ENCODE measurements at places on chromosomes 2 and 18.

DNA sequence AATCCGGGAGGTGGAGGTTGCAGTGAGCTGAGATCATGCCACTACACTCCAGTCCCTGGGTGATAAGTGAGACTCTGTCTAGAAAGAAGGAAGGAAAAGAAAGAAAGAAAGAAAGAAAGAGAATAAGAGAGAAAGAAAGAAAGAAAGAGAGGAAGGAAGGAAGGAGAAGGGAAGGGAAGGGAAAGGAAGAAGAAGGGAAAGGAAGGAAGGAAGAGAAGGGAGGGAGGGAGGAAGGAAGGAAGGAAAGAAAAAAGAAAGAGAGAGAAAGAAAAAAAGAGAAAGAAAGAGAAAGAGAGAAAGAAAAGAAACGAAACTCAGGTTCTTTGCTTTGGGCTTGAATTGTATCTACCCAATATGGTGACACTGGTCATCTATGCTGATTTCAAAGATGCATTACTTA, 102.3 kb upstream of the GATA6 start:
- DNase-seq, result no peak

DNA sequence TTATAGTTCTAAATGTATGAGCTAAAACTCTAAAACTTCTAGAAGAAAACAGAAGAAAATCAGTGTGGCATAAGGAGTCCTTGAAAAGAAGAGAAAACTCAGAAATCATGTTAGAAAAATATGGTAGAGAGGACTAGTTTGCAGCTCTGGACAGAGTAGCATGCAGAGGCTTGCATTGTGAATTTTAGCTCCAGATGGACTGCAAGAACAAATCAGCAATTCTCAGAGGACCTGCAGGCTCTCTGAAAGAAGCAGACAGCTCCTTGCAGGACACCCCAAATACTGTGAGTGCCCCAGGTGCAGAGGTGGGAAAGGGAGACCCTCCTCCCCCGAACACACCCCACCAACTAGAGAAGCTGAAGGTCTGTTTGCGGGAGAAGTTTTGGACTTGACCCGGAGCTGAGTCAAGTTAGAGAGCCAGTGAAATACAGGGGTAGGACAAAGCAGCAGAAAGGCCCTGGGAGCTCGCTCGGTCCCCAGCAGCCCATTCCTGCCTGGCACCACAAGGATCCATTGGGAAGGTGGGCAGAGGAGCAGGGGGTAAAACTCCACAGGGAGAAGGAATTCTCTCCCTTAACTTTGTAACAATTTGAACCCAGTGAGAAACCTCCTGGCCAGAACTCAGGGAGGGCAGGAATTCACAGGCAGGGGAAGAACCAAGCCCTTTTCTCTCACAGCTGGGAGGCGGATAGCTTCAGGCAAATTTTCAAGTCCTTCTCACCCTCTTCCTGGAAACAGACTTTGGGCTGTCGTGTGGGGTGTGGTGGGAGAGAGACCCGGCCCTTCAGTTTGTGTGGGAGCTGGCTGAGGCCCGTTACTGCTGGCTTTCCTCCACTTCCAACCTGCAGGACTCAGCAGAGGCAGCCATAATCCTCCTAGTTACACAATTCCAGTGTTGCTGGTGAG, 216.2 kb upstream of the SLC35G4 start:
- DNase-seq, result no peak

- no peak for DNase-seq
Measured at GRCh38 chr2:190891889-190892288, 11.3 kb downstream of the GLS start.

DNA sequence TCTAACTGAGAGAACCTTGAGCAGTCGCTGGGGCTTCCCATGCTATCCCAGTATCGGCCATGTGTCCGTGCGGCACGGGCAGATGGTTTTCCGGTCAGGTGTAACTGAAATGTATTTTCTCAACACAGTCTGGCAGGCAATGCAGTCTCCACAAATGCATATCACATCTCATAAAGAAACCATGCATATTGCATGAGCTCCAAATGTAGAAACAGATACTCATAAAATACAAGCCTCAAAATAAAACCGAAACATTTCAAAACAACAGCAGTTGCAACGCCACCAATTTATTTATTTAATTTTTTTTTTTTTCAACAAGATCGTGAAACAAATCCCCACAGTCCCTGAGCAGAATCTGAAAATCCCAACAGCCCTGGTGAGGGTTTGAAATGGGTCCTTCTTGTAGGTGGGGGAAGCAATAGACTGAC, 299.4 kb downstream of the LPIN1 start:
- DNase-seq, result no peak
